ENCODE measurements at places on chromosomes 16 and 17.

- no peak for DNase-seq
Measured at GRCh38 chr16:20818929-20819585, 12.7 kb downstream of the REXO5 start.

- DNase-seq: no peak
Measured at GRCh38 chr16:31484491-31485171, 1.7 kb downstream of the SLC5A2 start.

DNA sequence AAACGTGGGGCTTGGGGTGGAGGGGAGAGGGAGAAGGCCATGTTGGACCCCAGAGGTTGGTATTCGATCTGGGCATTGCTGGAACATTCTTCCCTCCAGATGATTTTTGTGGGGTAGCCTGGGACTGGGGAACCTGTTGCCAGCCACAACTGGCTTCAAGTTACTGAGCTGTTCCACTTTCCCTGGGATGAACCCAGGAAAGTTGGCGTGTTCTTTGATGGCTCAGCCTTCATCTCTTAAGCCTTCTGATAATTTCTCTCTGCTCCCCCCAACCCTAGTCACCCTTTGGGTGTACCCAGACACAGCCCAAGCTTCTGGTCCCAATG is 2.1 kb downstream of the TBX21 start:
- DNase-seq: no peak

GRCh38 chr16:101586-101985 is 23.6 kb downstream of the MPG start:
- DNase-seq: no peak

GRCh38 chr17:47810200-47810821 is 11.3 kb downstream of the OSBPL7 start:
- peak; percentile 12 for DNase-seq

DNA sequence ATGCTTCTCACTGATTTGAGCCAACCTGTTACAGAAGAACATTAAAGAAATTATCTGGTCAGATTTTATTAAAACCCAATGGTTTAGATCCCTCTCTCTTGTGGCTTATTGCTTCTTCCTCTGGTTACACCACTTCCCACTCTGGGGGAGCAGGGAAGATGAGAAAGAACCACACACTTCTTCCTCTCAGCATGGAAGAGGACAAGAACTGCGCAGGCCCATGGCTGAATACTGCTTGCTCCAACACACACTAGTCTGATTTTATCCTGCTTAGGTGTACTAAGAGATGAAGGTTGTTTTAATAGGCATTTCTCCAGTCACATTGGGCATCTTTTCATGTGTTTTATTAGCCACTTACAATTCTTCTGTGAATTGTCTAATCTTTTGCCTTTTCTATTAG is 27.6 kb downstream of the MAP3K3 start:
- DNase-seq: no peak

- DNase-seq: no peak
Measured at GRCh38 chr17:43790311-43790940, 10.2 kb downstream of the CFAP97D1 start.

GRCh38 chr16:56257239-56257638 is 66.0 kb downstream of the GNAO1 start:
- no peak for DNase-seq

DNA sequence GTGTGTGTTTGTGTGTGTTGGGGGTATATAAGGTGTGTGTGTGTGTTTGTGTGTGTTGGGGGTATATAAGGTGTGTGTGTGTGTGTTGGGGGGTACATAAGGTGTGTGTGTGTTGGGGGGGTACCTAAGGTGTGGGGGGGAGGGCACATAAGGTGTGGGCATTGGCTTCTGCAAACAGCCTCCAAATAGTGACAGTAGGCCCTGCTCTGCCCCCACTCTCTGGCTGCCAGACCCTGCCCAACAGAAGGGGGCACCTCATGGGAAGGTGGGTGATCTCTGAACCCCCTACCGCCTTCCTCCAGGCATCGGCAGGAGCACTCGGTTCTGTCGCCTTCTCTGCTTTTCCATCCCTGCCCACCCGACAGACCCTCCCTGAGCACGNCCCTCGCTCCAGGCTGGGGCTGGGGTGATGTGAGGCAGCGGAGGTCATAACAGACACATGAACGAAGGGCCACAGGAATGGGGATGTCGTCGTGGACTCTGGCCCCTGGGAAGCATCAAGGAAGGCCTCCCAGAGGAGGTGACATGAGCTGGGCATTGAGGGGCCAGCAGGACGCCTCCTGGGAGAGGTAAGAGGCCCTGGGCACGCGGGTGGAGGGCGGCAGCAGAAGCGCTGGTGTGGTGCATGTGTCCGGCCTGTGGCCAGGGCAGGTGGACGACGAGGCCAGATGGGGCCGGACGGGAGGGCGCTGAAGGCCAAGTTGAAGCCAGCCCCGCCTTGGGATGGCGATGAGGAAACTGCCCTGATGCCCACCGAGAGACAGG is 136.6 kb upstream of the RPH3AL start:
- DNase-seq: peak; percentile 37

- DNase-seq: no peak
Measured at GRCh38 chr17:73261952-73262675, 434 bp upstream of the CPSF4L start.

GRCh38 chr16:88971371-88972097 is 5.5 kb downstream of the CBFA2T3 start:
- DNase-seq: no peak

DNA sequence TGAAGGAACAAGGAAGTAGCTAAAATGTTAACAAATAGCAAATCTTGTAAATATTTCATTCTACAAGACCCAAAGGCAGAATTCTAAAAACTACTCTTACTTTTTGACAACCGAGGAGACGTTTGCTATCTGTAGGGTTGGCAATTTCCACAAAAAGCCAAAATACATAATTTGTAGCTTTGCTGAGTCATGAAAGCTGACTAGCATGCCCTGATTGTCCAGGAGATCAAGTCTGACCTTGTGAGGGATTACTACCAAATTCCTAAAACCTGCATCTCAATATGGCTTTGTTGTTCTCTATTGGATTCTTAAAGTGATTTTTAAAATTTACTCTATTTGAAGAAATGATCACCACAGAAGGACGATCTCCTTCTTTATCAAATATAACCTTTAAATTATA is 10.8 kb downstream of the DNAJA2 start:
- DNase-seq: no peak

DNA sequence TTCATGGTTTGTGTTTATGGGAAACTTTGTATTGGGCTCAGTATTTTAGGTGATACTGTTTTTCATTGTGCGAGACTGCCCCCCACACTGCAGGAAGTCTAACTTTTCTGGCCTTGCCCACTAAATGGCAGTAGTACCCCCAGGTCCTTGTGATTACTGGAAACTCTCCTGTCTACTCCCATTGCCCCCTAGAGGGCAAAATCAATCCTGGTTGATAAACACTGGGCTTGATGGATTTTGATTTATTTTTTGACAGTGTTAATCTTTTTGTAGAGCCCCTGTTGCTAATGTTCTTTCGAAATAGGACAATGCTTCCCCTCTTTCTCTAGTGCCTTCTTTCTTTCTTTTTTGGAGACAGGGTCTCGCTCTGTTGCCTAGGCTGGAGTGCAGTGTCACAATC is 15.5 kb downstream of the METTL9 start:
- DNase-seq: no peak

GRCh38 chr17:31321481-31321880 is at the start of gene EVI2A:
TSS of gene EVI2A (minus strand) at chr17:31321622. CDS start at chr17:31319013, 2,609 bp downstream.
- peak; percentile 82 for DNase-seq

DNA sequence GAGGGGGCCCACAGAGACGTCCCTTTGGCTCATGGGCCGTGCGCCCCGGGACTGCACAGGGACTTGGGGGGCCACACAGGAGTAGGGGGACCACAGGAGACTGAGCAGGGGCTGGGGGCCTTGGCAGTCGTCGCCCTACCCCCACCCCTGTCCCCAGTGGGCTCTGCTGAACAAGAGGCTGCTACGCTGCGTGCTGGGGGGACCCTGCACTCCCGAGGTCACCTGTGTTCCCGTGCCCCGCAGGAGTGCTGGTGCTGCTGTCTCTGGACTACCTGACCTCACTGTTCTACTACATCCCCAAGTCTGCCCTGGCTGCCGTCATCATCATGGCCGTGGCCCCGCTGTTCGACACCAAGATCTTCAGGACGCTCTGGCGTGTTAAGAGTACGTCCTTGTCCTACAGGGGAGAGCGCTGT is 14.4 kb upstream of the RNF213 start:
- DNase-seq: no peak

DNA sequence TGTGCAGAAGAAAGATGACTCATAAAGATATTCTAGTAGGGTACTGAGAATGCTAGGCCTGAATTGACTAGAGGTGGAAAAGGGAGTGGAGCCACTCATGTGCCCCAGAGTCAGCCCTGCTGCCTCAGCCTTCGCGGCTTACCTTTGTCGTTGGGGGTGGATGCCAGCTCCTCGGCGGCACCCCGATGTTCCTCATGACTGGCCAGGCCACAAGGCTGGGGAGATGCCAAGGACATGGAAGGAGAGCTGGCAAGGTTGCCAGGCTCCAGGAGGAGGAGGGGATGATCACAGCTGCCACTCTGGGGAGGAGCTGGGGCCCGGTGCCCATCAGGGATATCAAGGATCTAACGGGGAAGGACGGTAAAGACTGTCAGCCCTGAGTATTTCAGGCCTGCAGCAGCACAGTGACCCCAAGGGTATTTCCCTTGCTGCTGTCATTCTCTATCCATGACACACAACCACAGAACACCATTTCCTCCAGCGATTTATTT is 9.7 kb upstream of the SLC35B1 start:
- no peak for DNase-seq

- no peak for DNase-seq
Measured at GRCh38 chr17:34090593-34090992, 164.5 kb upstream of the CCL2 start.

DNA sequence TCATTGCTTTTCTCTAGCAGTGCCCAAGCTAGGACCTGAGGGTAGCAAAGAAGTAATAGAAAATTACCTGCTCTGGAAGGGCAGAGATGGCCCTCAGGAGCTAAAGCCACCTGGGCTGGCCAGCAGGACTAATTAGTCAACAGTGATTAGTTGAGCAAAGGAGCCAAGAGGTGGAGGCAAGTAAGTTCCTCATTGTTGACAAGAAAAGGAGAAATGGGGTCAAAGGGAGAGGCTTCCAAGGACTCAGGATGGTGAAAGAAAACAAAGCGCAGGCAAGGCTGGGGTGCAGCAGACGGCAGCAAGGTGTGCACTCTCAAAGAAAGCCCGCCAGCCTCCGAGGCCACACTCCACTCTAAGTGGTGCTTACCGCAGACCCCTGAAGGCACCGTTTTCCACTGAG is 44.6 kb downstream of the CMTM4 start:
- DNase-seq: no peak

Data from CD4-positive, alpha-beta T cell treated with Interleukin-17A for 4 hours (primary cell).